Activated gamma-delta T cell treated with anti-CD3 and anti-CD28 coated beads, Interleukin-2, amount 50 U/mL, for 16 hours (primary cell): ENCODE measurements at places on chromosomes 6 and 20.

DNA sequence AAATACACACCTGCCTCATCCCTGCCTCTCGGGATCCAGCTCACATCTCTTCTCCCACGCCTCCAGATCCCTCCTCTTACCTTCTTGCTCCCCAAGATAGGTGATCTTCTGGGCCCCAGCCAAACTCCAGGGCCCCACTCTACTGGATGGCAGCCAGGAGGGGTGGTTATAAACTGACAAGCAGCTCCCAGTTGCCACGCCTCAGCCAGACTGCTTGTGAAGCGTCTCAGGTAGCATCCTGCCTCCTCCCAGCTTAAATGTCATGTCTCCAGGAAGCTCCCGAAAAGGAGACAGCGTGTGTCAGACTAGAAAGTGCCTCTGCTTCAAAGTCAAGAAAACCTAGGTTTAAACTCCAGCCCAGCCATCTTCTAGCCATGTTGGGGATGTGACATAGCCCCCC, 114.1 kb downstream of the LRFN2 start:
- no peak for DNase-seq

- DNase-seq: no peak
Measured at GRCh38 chr6:44381739-44382138, 5.8 kb upstream of the CDC5L start.

DNA sequence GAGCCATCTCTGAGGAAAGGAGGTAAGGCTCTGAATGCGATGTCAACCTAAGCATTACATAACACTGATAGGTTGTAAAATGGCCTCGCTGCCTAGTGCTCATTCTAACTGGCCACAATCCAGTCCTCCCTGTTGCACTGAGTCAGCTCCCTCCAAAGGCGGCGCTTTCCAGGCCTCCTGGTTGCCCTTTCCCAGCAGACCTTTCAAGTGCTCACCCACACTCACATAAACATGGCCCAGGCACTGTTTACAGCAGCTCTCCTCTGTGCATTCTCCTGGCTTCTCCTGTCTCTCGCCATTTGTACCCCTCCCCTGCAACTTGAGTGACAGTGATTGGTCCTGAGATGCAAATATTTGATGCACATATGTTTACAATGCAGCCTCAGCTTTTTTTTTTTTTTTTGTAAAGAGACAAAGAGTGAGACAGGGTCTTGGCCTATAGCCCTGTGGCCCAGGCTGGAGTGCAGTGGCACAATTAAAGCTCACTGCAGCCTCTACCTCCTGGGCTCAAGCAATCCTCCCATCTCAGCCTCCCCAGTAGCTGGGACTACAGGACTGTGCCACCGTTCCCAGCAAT, 36.8 kb upstream of the PRND start:
- no peak for DNase-seq

- no peak for DNase-seq
Measured at GRCh38 chr20:25220021-25220730, 24.7 kb downstream of the ENTPD6 start.

DNA sequence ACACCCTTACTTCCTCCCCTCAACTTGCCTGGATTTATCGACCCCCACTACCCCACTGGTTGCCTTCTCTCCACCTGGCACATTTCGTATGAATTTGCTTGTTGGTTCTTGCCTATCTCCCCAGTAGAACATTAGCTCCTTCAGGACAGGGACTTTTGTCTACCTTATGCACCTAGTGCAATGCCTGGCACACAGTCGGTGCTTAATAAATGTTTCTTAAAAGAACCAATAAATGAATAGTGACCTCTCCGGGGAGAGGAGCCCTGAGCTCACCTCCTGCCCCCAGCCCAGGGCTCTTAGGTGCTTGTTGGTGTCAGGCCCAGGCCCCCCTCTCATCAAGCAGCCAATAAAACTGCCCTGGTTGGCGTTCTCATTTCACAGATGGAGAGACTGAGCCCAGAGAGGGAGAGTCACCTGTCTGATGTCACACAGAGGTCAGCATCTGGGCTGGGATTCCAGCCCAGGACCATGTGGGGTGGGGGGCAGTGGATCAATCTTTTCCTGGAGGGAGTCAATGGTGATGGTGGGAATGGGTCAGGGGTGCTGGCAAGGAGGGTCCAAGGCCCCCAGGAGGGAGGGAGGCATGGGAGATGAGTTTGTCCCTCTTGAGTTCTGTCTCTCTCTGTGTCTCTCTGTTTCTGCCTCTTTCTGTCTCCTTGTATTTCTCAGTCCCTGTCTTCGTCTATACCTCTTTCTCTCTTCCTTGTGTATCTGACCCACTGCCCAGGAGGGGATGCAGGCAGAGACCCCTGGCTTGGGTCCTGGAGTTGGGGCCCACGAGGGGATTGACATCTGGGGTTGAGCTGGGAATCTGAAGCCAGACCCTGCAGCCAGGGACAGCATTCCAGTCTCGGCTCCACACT, 89.6 kb downstream of the CEBPB start:
- DNase-seq: no peak

GRCh38 chr20:53447316-53447715, 146.3 kb downstream of the ZNF217 start:
- DNase-seq: no peak

DNA sequence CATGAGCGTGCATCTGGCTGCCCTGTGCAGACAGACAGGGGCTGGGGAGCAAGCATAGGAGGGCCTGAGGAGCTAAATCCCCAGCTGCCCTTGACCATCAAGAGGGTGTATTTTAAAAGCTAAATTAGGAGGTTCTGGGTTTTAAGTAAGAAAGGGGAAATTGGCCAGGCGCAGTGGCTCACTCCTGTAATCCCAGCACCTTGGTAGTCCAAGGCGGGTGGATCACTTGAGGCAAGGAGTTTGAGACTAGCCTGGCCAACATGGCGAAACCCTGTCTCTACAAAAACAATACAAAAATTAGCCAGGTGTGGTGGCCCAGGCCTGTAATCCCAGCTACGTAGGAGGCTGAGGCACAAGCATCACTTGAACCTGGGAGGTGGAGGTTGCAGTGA, 27.8 kb downstream of the SERPINB6 start:
- DNase-seq: no peak

GRCh38 chr6:17785094-17785787, 78.5 kb upstream of the NUP153 start:
- DNase-seq: no peak

- DNase-seq: no peak
Measured at GRCh38 chr6:38933426-38933825, 115.2 kb upstream of the GLP1R start.

GRCh38 chr20:37669062-37669772, 24.6 kb upstream of the CTNNBL1 start:
- no peak for DNase-seq

DNA sequence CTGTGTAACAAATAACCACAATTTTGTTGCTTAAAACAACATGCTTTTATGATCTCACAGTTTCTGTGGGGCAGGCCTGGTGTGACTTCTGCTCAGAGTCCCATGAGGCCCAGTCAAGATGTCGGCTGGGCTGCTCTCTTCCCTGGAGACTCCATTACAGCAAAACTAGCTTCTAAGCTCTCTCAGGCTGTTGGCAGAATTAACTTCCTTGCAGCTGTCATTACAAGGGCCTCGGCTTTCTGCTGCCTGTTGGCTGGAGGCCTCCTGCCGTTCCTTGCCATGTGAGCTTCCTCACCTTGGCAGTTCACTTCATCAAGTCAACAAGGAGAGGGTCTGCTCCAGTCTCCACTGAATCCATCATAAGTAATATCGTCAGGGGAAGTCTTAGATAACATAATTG, 659.2 kb downstream of the PRKN start:
- no peak for DNase-seq

GRCh38 chr20:39893003-39893685, 795.9 kb downstream of the MAFB start:
- DNase-seq: no peak

GRCh38 chr6:30260036-30260504, 46.9 kb upstream of the TRIM26 start:
- DNase-seq: no peak

GRCh38 chr6:163753430-163753829, 338.9 kb downstream of the QKI start:
- no peak for DNase-seq

- DNase-seq: no peak
Measured at GRCh38 chr20:24630486-24631172, 161.2 kb downstream of the SYNDIG1 start.

DNA sequence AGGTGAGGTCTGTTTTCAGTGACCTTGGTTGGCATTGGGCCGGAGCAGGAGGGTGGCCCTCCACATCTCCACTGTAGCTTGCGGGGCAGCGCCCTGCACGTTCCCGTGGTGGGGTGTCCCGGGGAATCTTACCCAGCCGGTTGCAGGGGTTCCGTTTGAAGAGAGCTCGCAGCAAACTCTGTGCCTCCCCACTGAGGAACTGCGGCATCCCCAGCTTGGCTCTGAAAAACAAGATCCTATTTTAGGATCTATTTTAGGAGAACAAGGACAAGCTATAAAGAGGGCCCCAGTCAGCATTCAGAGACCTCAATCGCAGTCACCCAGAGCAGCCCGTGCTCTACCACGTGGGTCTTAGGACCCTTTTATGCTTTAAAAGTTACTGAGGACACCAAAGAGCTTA, 97.8 kb downstream of the RAMACL start:
- DNase-seq: no peak

- no peak for DNase-seq
Measured at GRCh38 chr6:6681075-6681849, 92.7 kb downstream of the LY86 start.

DNA sequence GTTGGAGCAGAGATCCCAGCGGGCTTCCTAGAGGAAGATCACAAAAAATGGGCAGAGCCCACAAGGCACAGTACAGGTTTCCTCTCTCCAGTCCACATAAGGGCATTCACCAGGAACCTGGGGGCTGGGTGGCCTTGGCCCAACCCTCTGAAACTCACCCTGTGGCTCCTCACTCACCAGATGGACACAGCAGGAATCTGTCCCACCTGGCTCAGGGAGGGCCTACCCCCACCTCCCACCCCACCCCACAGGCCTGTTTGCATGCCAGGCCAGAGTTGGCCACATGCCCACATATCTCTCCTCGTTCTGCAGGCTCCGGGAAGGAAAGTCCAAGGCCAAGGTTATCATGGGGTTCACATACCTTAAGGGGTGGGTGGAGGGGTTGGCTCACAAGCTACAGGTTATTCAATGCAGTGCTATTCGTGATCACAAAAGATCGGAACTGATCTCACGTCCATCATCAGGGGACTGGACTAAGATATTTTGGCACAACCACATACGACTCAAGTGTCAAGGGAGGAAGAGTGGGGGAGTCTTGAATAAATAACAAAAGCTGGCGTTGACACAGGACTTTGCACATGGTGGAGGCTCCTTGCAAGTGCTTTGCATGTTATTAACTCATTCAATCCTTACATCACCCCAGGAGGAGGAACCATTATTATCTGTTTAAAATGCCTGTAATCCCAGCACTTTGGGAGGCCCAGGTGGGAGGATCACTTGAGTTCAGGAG, 13.0 kb downstream of the RIPOR3 start:
- no peak for DNase-seq

DNA sequence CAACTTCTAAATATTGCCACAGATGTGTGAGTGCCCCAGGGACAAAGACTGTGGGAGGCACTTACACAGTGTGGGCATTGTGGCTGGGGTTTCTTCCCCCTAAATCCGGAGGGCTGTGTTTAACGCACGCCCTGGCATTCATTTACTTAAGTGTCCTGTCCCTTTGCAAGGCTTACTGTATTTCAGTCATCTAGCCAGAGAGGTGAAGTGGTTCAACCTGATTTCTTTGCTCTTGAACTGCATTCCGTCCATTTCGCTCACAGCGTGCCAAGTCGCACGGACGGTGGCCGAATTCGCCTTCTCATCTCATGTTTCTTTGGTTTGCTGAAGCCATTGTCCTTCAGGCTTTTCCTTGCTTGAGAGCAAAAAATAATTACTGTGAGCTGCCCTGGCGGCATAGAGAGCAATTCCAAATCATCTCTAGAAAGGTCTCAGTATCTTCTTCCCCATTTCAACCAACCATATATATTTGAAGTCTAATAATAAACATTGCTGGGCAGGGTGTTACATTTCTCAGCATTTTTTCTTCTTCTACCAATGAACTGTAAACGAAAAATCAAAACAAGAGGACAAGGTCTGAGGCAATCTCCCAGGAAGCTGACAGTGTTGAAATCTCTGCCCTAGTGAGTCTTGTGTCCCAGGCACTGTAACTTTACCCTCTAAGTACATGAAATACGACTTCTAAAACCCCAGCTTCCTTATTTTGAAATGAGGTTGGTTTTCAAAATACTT, 16.9 kb downstream of the SYTL3 start:
- no peak for DNase-seq

- DNase-seq: no peak
Measured at GRCh38 chr6:33254591-33254990, 17.1 kb downstream of the VPS52 start.

- DNase-seq: no peak
Measured at GRCh38 chr6:41706876-41707564, 28.4 kb downstream of the TFEB start.

DNA sequence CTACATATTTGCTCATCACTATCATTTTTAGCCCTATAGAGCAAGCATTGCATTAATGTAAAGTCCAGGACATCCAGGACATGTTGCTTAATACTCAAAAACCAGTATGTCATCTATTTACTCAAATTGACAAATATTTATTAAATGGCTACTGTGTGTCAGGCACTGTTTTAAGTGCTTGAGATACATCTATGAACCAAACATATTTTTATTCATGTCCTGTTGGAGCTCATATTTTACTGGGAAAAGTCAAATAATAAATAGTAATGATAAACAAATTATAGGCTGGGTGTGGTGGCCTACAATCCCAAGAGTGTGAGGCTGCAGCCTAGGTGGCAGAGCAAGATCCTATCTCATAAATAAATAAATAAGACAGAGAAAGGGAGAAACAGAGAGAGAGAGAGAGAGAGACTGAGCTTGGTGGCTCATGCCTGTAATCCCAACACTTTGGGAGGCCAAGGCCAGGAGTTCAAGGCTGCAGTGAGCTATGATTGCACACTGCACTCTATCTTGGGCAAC, 227.9 kb downstream of the GJA1 start:
- no peak for DNase-seq

- DNase-seq: no peak
Measured at GRCh38 chr6:68343901-68344300, 291.2 kb upstream of the ADGRB3 start.

DNA sequence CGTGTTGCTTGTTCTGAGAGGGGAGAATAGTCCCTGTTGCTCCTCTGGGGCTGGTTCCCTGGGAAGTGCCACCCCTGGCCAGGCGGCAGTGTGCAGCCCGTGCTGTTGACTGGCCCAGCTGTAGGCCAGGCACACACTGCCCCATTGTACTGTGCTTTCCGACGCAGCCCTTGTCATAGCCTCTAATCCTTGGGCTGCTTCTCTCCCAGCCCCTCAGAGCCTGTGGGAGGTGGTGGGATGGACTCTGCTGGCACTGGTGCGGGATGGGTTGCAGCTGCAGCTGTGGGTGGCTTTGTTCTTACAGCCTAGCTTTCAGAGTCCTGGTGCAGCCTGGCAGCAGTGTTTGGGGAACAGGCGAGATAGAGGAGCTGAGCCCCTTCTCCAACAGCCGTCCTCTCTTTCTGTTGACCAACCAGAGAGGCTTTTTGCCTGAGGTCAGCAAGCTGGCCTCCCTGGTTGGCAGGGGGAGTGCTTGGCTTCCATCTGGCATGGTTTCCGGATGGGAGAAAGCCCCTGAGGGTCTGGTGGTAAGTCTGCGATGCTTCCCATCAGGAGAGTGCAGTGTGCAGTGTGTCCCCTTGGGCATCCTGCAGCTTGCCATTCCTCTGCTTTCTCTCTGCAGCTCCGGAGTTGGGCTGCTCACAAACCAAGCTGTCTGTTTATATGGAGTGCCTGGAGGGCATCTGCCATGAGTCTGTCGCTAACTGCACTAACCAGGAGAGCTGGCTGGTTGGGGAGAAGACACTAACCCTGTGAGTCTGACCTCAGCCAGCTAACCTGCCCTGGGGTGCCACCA, 12.1 kb downstream of the TJAP1 start:
- no peak for DNase-seq

- no peak for DNase-seq
Measured at GRCh38 chr6:126788861-126789365, 329.6 kb upstream of the RSPO3 start.
